ENCODE measurements at places on chromosomes 1 and 21. TPM values are rescaled to one million over a fixed set of nuclear protein-coding genes. Genes with fewer than 3 reads are reported as not detected.

The HSD11B1 gene
- not detected for total RNA-seq

GRCh38 chr1:173580658-173581057 is 22.2 kb downstream of the SLC9C2 start:
- no peaks in the 10 kb centered on the region for H3K36me3 ChIP-seq
- no peak overlapping the region for H3K4me3 ChIP-seq
- H3K4me1 ChIP-seq = no peaks in the 10 kb centered on the region
- no peaks in the 10 kb centered on the region for H3K27me3 ChIP-seq
- DNase-seq = peak; percentile 50

- H3K4me1 ChIP-seq = no peaks in the 10 kb centered on the region
- H3K27me3 ChIP-seq = no peaks in the 10 kb centered on the region
- DNase-seq = no peak
- H3K36me3 ChIP-seq = peaks cover 29% of the 10 kb centered on the region
- no peak overlapping the region for H3K4me3 ChIP-seq
These were observed 15.2 kb upstream of the KCNQ4 start for GRCh38 chr1:40768146-40768990.

The MYCBP gene
- total RNA-seq = 20.3 TPM

- no peaks in the 10 kb centered on the region for H3K36me3 ChIP-seq
- H3K27me3 ChIP-seq = no peaks in the 10 kb centered on the region
- H3K4me1 ChIP-seq = no peaks in the 10 kb centered on the region
- no peak overlapping the region for H3K27ac ChIP-seq
- DNase-seq = no peak
These were observed 48.5 kb downstream of the CDC7 start for GRCh38 chr1:91549041-91549735.

DNA sequence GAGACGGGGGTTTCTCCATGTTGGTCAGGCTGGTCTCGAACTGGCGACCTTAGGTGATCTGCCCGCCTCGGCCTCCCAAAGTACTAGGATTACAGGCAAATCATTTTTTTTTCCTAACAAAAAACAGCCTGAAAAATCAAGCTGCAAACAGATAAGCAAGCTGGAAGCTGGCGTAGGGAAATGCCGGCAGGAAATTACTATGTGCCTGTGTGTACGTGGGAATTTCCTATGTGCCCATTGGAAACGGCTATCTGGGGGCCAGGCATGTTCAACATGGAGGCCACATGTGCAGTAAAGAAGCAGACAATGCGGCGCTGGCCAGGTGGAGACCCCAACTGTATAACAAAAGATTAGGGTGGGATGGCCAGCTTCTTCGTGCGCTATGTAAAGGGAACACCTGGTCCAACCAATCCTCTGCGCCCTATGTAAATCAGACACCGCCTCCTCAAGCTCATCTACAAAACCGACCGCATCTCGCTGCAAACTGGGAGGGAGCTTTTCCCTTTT is 9.1 kb upstream of the AADACL4 start:
- H3K4me3 ChIP-seq = no peak overlapping the region
- DNase-seq = no peak
- no peaks in the 10 kb centered on the region for H3K4me1 ChIP-seq
- no peaks in the 10 kb centered on the region for H3K27me3 ChIP-seq
- no peaks in the 10 kb centered on the region for H3K36me3 ChIP-seq
- no peak overlapping the region for H3K27ac ChIP-seq

The ERICH3 gene
- not detected for total RNA-seq

- no peak for DNase-seq
- H3K4me1 ChIP-seq = peaks cover 8% of the 10 kb centered on the region
- no peak overlapping the region for H3K27ac ChIP-seq
- no peaks in the 10 kb centered on the region for H3K27me3 ChIP-seq
- H3K4me3 ChIP-seq = no peak overlapping the region
These were observed 1.7 kb upstream of the CELSR2 start for GRCh38 chr1:109247401-109248365.

GRCh38 chr1:53634571-53634979 is 104.4 kb downstream of the GLIS1 start:
- H3K36me3 ChIP-seq = no peaks in the 10 kb centered on the region
- DNase-seq = no peak
- no peaks in the 10 kb centered on the region for H3K27me3 ChIP-seq
- H3K4me3 ChIP-seq = no peak overlapping the region
- H3K27ac ChIP-seq = no peak overlapping the region

The SH3BGR gene
- 0.40 TPM for total RNA-seq

DNA sequence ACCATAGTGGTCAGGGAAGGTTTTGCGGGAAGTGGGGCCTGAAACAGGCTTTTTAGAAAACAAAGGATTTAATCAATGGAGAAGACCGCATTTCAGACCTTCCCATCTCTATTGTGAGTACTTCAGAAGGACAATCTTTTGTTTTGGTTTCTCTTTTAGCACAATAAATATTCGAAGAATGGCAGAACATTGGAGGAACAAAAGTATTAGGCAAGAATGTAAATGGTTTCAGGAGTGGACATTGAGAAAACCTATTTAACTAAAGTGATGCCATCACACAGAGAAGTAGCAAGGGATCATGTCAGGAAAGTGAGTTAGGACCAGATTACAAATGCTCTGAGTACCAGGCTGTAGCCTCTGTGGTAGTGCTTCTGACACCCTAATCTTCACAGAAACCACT is 26.8 kb upstream of the UBE2U start:
- no peak overlapping the region for H3K27ac ChIP-seq
- H3K4me3 ChIP-seq = no peak overlapping the region
- H3K27me3 ChIP-seq = no peaks in the 10 kb centered on the region
- H3K36me3 ChIP-seq = peaks cover 8% of the 10 kb centered on the region
- peaks cover 24% of the 10 kb centered on the region for H3K4me1 ChIP-seq
- DNase-seq = no peak

The TTLL10 gene
- total RNA-seq = 0.36 TPM

The EXO1 gene
- 53.6 TPM for total RNA-seq

All from PC-3 (cell line).